Uterine smooth muscle cell (primary cell): ENCODE measurements at places on chromosomes 13 and 19. TPM values are rescaled to one million over a fixed set of nuclear protein-coding genes. Genes with fewer than 3 reads are reported as not detected.

Gene PCDH20
- total RNA-seq: 0.11 TPM in 1 of 2 replicates, not detected in the other

Gene SERPINE3
- under 0.01 TPM in 2 replicates for total RNA-seq

Gene KCTD12
- 5.0 and 11.2 TPM in 2 replicates for total RNA-seq

Gene IQCN
- 0.44 and 0.50 TPM in 2 replicates for total RNA-seq

Gene AMH
- 0.66 and 1.6 TPM in 2 replicates for total RNA-seq

Gene AP1M2
- 0.77 and 0.87 TPM in 2 replicates for total RNA-seq

Gene ATP4B
- not detected in 2 replicates for total RNA-seq

Gene SLC10A2
- total RNA-seq: not detected in 2 replicates

Gene HIPK4
- total RNA-seq: 0.33 TPM in 1 of 2 replicates, not detected in the other

Gene TPTE2
- not detected in 2 replicates for total RNA-seq

Gene ZNF486
- 7.2 and 8.7 TPM in 2 replicates for total RNA-seq

Gene LRRC25
- total RNA-seq: 0.11 and 0.25 TPM in 2 replicates

Gene KASH5
- total RNA-seq: not detected in 2 replicates

Gene LMTK3
- total RNA-seq: under 0.01 and 0.37 TPM in 2 replicates

Gene TMEM205
- 64.9 and 71.7 TPM in 2 replicates for total RNA-seq

Gene SNRPD2
- 360 and 424 TPM in 2 replicates for total RNA-seq

Gene SBK2
- 0.11 and 1.5 TPM in 2 replicates for total RNA-seq

Gene ATP7B
- total RNA-seq: 2.3 and 4.1 TPM in 2 replicates

Gene GPR12
- not detected in 2 replicates for total RNA-seq

Gene PRR20B
- total RNA-seq: not detected in 2 replicates

Gene SPTBN4
- total RNA-seq: 4.4 and 7.4 TPM in 2 replicates

Gene CASP14
- total RNA-seq: not detected in 2 replicates

Gene KLK15
- not detected in 2 replicates for total RNA-seq

Gene SBK3
- total RNA-seq: 0.12 TPM in 1 of 2 replicates, not detected in the other

Gene EXOSC5
- total RNA-seq: 11.5 and 18.0 TPM in 2 replicates

Gene SRRM5
- total RNA-seq: not detected in 2 replicates

Gene PRRG2
- total RNA-seq: 0.33 and 0.75 TPM in 2 replicates

Gene GNG7
- under 0.01 and 0.37 TPM in 2 replicates for total RNA-seq

Gene DPY19L3
- total RNA-seq: 31.7 and 35.7 TPM in 2 replicates

Gene ZNF805
- 20.7 and 36.6 TPM in 2 replicates for total RNA-seq

Gene PSG7
- total RNA-seq: not detected in 2 replicates

Gene FGF9
- 0.11 and 0.12 TPM in 2 replicates for total RNA-seq

Gene CARM1
- total RNA-seq: 28.6 and 33.5 TPM in 2 replicates

Gene FCER2
- total RNA-seq: not detected in 2 replicates

Gene REXO1
- 5.6 and 10.8 TPM in 2 replicates for total RNA-seq

Gene FRY
- 13.6 and 50.4 TPM in 2 replicates for total RNA-seq

Gene COX6B2
- not detected in 2 replicates for total RNA-seq

Gene FOSB
- total RNA-seq: 0.44 and 0.62 TPM in 2 replicates

Gene ACTMAP
- 0.77 and 1.1 TPM in 2 replicates for total RNA-seq

Gene CGB3
- not detected in 2 replicates for total RNA-seq

Gene SIAH3
- under 0.01 TPM in 2 replicates for total RNA-seq

Gene SCGB2B2
- total RNA-seq: under 0.01 TPM in 1 of 2 replicates, not detected in the other

Gene CNN1
- 20.4 and 37.0 TPM in 2 replicates for total RNA-seq

Gene ADPRHL1
- 0.75 and 0.77 TPM in 2 replicates for total RNA-seq
